Endothelial cell of umbilical vein (primary cell): ENCODE measurements at places on chromosomes 2 and 18. TPM values are rescaled to one million over a fixed set of nuclear protein-coding genes. Genes with fewer than 3 reads are reported as not detected.

DNA sequence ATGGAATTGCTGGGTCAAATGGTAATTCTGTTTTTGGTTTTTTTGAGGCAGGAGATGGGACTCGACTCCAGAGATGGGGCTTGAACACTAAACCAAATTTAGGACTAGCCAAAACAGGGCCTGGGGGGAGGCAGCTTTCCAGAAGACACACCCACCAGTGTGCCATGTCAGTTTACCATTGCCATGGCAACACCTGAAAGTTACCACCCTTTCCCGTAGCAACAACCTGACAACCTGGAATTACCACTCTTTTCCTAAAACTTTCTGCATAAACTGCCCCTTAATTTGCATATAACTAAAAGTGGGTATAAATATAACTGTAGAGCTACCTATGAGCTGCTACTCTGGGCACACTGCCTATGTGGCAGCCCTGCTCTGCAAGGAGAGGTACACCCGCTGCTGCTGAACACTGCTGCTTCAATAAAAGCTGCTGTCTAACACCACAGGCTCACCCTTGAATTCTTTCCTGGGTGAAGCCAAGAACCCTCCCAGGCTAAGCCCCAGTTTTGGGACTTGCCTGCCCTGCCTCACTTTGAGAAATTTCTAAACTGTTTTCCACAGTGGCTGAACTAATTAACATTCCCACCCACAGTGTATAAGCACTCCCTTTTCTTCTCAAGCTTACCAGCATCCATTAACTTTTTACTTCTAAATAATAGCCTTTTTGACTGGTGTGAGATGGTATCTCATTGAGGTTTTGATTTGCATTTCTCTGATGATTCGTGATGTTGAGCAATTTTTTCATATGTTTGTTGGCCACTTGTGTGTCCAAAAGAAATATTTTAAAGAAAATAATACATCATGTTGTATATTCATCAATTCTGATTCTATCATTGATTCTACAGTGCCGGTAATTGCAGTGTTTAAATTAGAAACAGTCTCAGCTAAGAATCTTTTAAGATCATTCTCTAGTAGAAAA lies 10.6 kb downstream of the CDK15 start:
- H3K4me1 ChIP-seq = no peaks in the 10 kb centered on the region
- H3K4me3 ChIP-seq = no peak overlapping the region
- H3K36me3 ChIP-seq = no peaks in the 10 kb centered on the region
- no peak overlapping the region for H3K27ac ChIP-seq
- H3K27me3 ChIP-seq = peaks cover 13% of the 10 kb centered on the region
- DNase-seq = no peak

DNA sequence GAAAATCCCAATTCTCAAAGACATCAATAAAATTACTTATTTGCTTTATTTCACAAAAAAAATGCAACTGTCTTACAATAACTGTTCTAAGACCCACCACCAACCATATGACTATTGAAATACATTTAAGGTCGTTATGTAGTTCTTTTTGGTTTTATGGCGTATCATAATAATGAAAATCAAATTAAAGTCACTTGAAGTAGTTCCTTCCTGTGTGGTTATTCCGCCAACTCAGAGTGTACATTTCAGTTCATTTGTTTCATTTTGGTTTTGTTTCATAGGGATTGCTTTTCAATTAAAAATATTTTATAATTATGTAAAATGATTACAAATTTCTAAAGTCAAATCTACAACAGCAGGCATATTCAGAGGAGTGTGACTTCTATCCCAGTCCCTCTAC lies 45.9 kb upstream of the AAK1 start:
- peaks cover 12% of the 10 kb centered on the region for H3K4me1 ChIP-seq
- no peaks in the 10 kb centered on the region for H3K27me3 ChIP-seq
- H3K27ac ChIP-seq = no peak overlapping the region
- H3K36me3 ChIP-seq = no peaks in the 10 kb centered on the region

- H3K27ac ChIP-seq = no peak overlapping the region
- H3K4me3 ChIP-seq = no peak overlapping the region
- no peak for DNase-seq
- no peaks in the 10 kb centered on the region for H3K4me1 ChIP-seq
Observed at GRCh38 chr18:53056064-53056463, 716.1 kb downstream of the DCC start.

DNA sequence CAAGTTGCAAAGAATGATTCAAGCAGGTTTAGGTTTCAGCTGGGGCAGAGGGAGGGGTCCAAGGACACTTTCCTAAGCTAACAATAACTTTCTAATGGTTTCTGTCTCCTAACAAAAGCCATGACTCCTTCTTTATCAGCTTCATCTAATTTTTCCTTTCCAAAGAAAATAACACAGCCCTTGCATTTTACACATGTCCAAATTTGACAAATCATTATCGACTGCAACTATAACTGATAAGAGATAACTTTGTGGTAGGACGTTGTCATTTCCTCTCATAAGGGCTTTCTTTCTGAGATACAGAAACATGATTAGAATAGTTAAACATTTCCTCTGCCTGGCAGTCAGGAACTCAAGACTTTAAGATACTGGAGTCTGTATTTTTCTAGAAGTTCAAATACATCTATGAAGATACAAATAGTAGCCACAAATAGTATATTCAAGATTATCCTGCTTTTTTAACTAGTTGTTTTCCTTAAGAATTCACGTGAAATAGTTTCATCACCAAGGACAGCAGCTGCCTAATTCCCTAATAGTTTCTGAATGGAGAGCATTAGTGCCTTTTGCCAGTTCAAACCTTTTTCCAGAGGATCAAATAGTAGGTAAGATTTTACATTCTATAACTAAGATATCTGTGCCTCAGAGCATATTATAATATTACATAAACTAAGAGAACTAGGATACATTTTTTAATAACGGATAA lies 263.2 kb downstream of the EXOC6B start:
- peak overlapping the region; percentile 35 for H3K4me3 ChIP-seq
- no peaks in the 10 kb centered on the region for H3K27me3 ChIP-seq
- peaks cover 35% of the 10 kb centered on the region for H3K4me1 ChIP-seq
- DNase-seq = peak; percentile 92
- no peaks in the 10 kb centered on the region for H3K36me3 ChIP-seq

DNA sequence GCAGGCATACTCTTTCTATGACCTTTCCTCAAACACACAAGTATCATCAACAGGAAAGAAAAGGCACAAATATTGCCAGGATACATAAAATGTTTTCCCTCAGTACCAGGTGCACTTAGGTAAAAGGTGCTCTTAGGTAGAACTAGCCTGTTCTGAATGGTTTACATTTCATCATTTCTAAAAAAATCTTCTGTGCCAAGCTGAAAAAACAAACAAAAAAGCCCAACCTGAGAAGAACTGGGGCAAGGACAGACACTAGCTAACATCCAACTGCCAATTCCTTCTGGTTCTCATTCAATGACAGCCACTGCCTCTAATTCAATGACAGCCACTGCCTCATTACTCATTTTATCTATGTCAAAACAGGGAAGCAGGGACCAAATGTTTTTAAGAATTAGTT lies 68.5 kb downstream of the SPIRE1 start:
- H3K27me3 ChIP-seq = no peaks in the 10 kb centered on the region
- no peak for DNase-seq
- peaks cover 2% of the 10 kb centered on the region for H3K4me1 ChIP-seq
- no peaks in the 10 kb centered on the region for H3K36me3 ChIP-seq
- no peak overlapping the region for H3K4me3 ChIP-seq

- H3K27ac ChIP-seq = no peak overlapping the region
- H3K4me1 ChIP-seq = no peaks in the 10 kb centered on the region
- H3K4me3 ChIP-seq = no peak overlapping the region
- DNase-seq = no peak
Observed at GRCh38 chr2:26541401-26542193, 63.7 kb upstream of the OTOF start.

DNA sequence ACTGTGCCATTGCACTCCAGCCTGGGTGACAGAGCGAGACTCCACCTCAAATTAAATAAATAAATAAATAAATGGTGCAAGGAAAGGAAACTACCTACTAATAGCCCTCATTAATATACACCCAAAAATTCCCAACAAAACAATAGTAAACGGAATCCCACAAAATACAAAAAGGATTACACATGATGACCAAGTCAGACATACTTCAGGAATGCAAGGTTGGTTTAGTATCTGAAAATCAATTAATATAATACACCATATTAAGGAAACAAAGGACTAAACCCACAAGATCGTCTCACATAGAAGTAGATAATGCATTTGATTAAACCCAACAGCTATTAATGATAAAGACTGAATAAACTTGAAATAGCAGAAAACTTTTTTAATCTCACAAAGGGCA lies 307.4 kb downstream of the TGIF1 start:
- no peaks in the 10 kb centered on the region for H3K4me1 ChIP-seq
- H3K27ac ChIP-seq = no peak overlapping the region
- no peak overlapping the region for H3K4me3 ChIP-seq
- no peaks in the 10 kb centered on the region for H3K27me3 ChIP-seq

- H3K4me3 ChIP-seq = no peak overlapping the region
- H3K27ac ChIP-seq = no peak overlapping the region
- H3K27me3 ChIP-seq = no peaks in the 10 kb centered on the region
- H3K36me3 ChIP-seq = no peaks in the 10 kb centered on the region
Observed at GRCh38 chr2:525611-526010, 151.6 kb downstream of the TMEM18 start.

DNA sequence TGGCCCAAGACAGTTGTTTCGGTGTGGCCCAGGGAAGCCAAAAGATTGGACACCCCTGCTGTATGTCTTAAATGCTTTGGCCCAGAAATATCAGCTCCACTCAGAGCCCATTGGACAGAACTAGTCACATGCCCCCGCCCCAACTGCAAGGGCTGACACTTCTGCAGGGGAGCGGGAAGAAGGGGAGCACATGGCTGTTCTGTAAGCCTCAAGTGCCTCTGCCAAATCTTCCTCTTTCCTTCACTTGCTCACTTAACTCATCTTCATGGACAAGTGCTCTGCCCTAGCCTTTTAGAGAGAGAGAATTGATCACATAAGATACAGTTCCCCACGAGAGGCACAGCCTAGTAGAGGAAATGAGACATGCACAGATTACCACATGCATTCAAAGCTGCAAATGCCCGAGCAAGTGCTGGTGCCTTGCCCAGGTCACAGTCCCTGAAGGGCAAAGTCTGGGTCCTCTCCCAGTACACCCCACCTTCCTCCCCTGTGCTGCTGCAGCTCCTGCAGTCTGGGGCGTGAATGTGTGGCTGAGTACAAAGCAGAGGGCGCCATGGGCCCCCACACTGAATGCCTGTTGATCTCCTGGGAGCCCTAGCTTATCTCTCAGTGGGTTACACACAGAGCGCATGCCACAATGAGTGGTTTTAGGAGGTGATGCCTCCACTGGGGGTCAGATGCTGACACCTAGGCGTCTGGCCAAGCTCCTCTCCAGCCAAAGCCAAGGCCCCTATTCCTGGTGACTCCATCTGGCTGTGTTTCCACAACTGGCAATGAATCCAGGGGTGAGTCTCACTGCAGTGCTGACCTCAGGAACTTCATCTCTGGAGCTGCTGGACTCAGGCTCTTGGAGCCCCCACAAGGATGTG lies 135.3 kb downstream of the CTIF start:
- H3K27me3 ChIP-seq = no peaks in the 10 kb centered on the region
- peaks cover 9% of the 10 kb centered on the region for H3K36me3 ChIP-seq
- H3K4me1 ChIP-seq = no peaks in the 10 kb centered on the region

- H3K36me3 ChIP-seq = no peaks in the 10 kb centered on the region
- no peaks in the 10 kb centered on the region for H3K4me1 ChIP-seq
- no peak overlapping the region for H3K4me3 ChIP-seq
- peaks cover 22% of the 10 kb centered on the region for H3K27me3 ChIP-seq
Observed at GRCh38 chr2:32904751-32905150, 42.0 kb upstream of the LTBP1 start.

DNA sequence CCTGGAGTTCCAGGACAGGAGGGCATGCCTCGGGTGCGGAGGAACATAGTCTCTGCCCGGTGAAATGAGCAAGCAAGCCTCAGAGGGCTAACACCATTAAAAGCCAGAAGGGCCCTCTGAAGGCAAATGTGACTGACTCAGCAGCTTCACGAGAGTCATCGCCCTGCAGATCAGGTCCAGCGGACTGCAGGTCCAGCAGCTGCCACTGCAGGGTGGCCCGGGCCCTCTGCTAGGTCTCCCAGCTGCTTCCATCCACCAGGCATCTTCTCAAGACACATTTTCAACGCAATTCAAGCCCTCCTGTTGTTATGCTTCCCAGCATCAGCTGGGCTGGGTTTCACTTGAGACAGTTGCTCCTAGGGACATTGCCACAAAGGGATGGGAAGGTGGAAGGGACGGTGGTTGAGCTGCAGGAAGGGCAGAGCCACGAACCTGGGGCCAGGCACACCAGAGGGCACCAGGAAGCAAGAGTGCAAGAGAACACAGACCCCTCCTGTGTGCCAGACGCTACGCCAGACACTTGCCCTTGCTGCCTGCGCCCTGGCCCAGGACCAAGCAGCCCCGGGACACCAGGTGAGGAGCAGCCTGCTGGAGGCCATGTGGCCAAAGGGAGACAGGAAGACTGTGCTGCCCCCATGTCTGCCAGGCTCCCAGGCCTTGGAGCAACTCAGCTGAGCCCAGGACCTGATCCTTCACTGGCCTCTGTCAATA lies 173.0 kb downstream of the HDAC4 start:
- no peaks in the 10 kb centered on the region for H3K27me3 ChIP-seq
- no peak for DNase-seq
- no peaks in the 10 kb centered on the region for H3K36me3 ChIP-seq
- no peak overlapping the region for H3K27ac ChIP-seq

DNA sequence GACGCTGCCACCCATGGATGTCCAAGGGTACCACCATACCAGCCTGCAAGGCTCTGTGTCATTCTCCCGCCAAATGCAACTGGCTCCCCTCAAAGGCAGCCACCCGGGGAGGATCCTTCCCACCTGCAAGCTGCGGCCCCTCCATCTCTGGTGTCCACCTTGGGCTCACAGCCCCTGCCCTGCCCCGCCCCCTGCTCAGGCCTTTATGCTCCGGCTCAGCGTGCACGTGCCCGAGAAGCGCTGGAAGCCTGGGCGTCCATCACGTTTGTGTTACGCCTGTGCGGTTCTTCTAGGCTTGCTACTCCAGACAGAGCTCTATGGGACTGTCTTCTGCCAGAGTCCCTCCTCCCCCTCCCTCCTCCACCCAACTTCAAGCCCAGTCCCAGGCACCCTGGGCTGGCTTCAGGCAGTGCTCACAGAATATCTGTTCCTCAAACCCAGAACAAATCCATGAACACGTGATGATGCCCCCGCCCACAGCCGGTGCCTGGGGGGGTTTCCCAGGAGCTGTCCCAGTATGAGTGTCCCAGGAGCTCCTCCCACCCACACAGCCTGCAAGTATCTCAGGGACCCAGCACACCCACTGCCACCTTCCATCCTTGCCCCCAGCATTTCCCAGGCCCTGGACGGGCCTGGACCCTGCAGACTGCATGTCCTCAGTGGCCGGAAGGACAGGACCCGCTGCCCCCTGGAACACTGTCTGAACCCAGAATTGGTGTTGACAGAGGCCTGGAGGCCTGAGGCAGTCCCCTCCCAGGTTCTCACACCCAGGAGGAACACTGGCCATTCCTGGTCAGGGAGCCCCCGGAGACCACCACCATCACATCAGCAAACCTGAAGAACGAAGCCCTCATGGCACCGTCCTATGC lies 30.3 kb downstream of the KIF1A start:
- H3K4me3 ChIP-seq = no peak overlapping the region
- DNase-seq = no peak
- no peaks in the 10 kb centered on the region for H3K36me3 ChIP-seq
- H3K27ac ChIP-seq = no peak overlapping the region
- no peaks in the 10 kb centered on the region for H3K4me1 ChIP-seq

Gene STAMBP
- 18.0 and 19.0 TPM in 2 replicates for polyA plus RNA-seq

Gene BMP10
- polyA plus RNA-seq = not detected in 2 replicates

Gene GREB1
- polyA plus RNA-seq = 0.17 and 0.19 TPM in 2 replicates

Gene MC5R
- polyA plus RNA-seq = not detected in 2 replicates

Gene CYTIP
- not detected in 2 replicates for polyA plus RNA-seq

Gene LONRF2
- 0.03 TPM in 1 of 2 replicates, not detected in the other for polyA plus RNA-seq
